ENCODE measurements at places on chromosomes 16 and 17. TPM values are rescaled to one million over a fixed set of nuclear protein-coding genes. Genes with fewer than 3 reads are reported as not detected.

Gene RABEP2
- total RNA-seq = 23.9 TPM

Gene CCL16
- not detected for total RNA-seq

Gene UMOD
- not detected for total RNA-seq

Gene RSL1D1
- total RNA-seq = 196 TPM

Gene KRTAP3-2
- total RNA-seq = not detected

Gene OR2C1
- not detected for total RNA-seq

Gene FBXW10B
- total RNA-seq = 3.6 TPM

Gene KCNJ2
- total RNA-seq = not detected

Gene SLC46A1
- 2.3 TPM for total RNA-seq

Gene TMEM88
- 1.6 TPM for total RNA-seq

Gene AKAP1
- 28.1 TPM for total RNA-seq

Gene SLC12A3
- not detected for total RNA-seq

Gene RNF112
- 0.96 TPM for total RNA-seq

Gene DNAJA2
- total RNA-seq = 61.4 TPM

Gene SLC25A11
- total RNA-seq = 95.7 TPM

Gene CCL17
- 0.56 TPM for total RNA-seq

Gene MFSD6L
- 0.39 TPM for total RNA-seq

Gene ITGAD
- total RNA-seq = not detected

Gene SOCS1
- total RNA-seq = 211 TPM

Gene ASGR2
- total RNA-seq = not detected

Gene FOXC2
- not detected for total RNA-seq

Gene NPIPB8
- total RNA-seq = 1.6 TPM

Gene PRKCB
- total RNA-seq = 79.4 TPM

Gene CMTM1
- 33.5 TPM for total RNA-seq

Gene KCTD2
- total RNA-seq = 20.3 TPM

Gene SLC5A11
- total RNA-seq = 0.29 TPM

Gene JMJD8
- total RNA-seq = 41.2 TPM

Gene CES1
- not detected for total RNA-seq

Gene NPIPB13
- 10.8 TPM for total RNA-seq

Gene NAGS
- total RNA-seq = 0.68 TPM

Gene PDE6G
- total RNA-seq = 26.3 TPM

Gene RND2
- not detected for total RNA-seq

Gene CA7
- total RNA-seq = not detected

Gene NHERF1
- total RNA-seq = 308 TPM

Gene CTRL
- 9.5 TPM for total RNA-seq

Gene TBC1D28
- total RNA-seq = not detected

Gene CAVIN1
- 1.9 TPM for total RNA-seq

Gene CLDN7
- total RNA-seq = 0.49 TPM

Gene KRT16
- total RNA-seq = not detected

Gene FMNL1
- 484 TPM for total RNA-seq

Gene CCL13
- not detected for total RNA-seq

Gene FBXO31
- 33.8 TPM for total RNA-seq

Gene CCL5
- 112 TPM for total RNA-seq

Gene FBXL16
- 8.2 TPM for total RNA-seq

Gene ACOX1
- total RNA-seq = 35.9 TPM

Gene NETO2
- total RNA-seq = 12.4 TPM

Gene RHBDF1
- total RNA-seq = not detected

Gene BEAN1
- not detected for total RNA-seq

Gene SMURF2
- 16.8 TPM for total RNA-seq

Gene ZPBP2
- total RNA-seq = 0.22 TPM

Gene GLP2R
- not detected for total RNA-seq

Gene ETV4
- 0.71 TPM for total RNA-seq

Gene C17orf50
- total RNA-seq = not detected

Gene TK2
- 17.6 TPM for total RNA-seq

Gene PROCA1
- total RNA-seq = 7.1 TPM

Gene ITFG1
- 27.4 TPM for total RNA-seq

Gene CPNE7
- 3.8 TPM for total RNA-seq

Gene ADAM11
- total RNA-seq = 0.32 TPM

Gene CDT1
- 78.9 TPM for total RNA-seq
